Sigmoid colon (tissue), 7 donors: ENCODE measurements at places on chromosomes 13 and 19. TPM values are rescaled to one million over a fixed set of nuclear protein-coding genes. Genes with fewer than 3 reads are reported as not detected.

DNA sequence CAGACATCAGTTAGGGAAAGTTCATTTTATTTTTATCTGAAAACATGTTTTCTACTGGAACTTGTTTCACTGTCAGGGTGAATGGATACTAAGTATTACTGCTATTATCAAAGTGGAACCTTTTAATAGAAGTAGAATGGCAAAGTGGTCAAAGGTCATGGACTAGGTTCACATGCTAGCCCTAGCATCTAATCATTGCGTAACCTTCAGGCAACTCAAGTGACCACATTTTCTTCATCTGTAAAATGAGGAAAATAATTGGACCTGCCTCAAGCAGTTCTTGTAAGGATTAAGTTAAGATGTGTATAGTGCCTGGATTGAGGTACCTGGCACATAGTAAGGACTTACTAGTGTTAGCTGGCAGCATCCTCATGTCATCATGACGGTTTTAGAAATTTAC lies 5.0 kb downstream of the ZFP28 start:
- peaks cover 33% of the 10 kb centered on the region for H3K36me3 ChIP-seq
- H3K4me3 ChIP-seq, result no peak overlapping the region
- peaks cover 15% of the 10 kb centered on the region for H3K4me1 ChIP-seq
- H3K27me3 ChIP-seq, result no peaks in the 10 kb centered on the region
- DNase-seq, result no peak

- H3K4me3 ChIP-seq, result no peak overlapping the region
- H3K36me3 ChIP-seq, result no peaks in the 10 kb centered on the region
- no peak overlapping the region for H3K27ac ChIP-seq
Observed at GRCh38 chr13:68736961-68737360, 1370.7 kb upstream of the ATXN8OS start.

- H3K4me1 ChIP-seq, result no peaks in the 10 kb centered on the region
- DNase-seq, result peak; percentile 60
- no peak overlapping the region for H3K4me3 ChIP-seq
- no peak overlapping the region for H3K27ac ChIP-seq
- H3K36me3 ChIP-seq, result peaks cover 71% of the 10 kb centered on the region
- H3K27me3 ChIP-seq, result no peaks in the 10 kb centered on the region
Observed at GRCh38 chr19:44990459-44990858, 10.8 kb upstream of the RELB start.

- peaks cover 31% of the 10 kb centered on the region for H3K36me3 ChIP-seq
- no peak overlapping the region for H3K4me3 ChIP-seq
- no peak for DNase-seq
- H3K27me3 ChIP-seq, result peaks cover 16% of the 10 kb centered on the region
- peaks cover 10% of the 10 kb centered on the region for H3K4me1 ChIP-seq
Observed at GRCh38 chr19:19274716-19275565, 1.8 kb upstream of the TM6SF2 start.

- H3K27ac ChIP-seq, result no peak overlapping the region
- H3K27me3 ChIP-seq, result no peaks in the 10 kb centered on the region
- no peak for DNase-seq
- H3K4me3 ChIP-seq, result no peak overlapping the region
Observed at GRCh38 chr19:36460046-36460445, 29.3 kb downstream of the ZNF566 start.

GRCh38 chr19:11400798-11401197 lies 16.7 kb upstream of the EPOR start:
- H3K27ac ChIP-seq, result no peak overlapping the region
- H3K27me3 ChIP-seq, result peaks cover under 1% of the 10 kb centered on the region
- H3K36me3 ChIP-seq, result no peaks in the 10 kb centered on the region
- no peak overlapping the region for H3K4me3 ChIP-seq

GRCh38 chr13:74868049-74868448 lies 613.9 kb downstream of the TBC1D4 start:
- no peaks in the 10 kb centered on the region for H3K4me1 ChIP-seq
- no peak overlapping the region for H3K27ac ChIP-seq
- H3K27me3 ChIP-seq, result no peaks in the 10 kb centered on the region
- no peaks in the 10 kb centered on the region for H3K36me3 ChIP-seq
- no peak overlapping the region for H3K4me3 ChIP-seq

GRCh38 chr19:50368649-50369570 lies 3.5 kb upstream of the NAPSA start:
- H3K27ac ChIP-seq, result peak overlapping the region; percentile 84
- peaks cover 5% of the 10 kb centered on the region for H3K4me1 ChIP-seq
- H3K27me3 ChIP-seq, result no peaks in the 10 kb centered on the region
- no peaks in the 10 kb centered on the region for H3K36me3 ChIP-seq

Gene ZNF285
- 3.9 TPM for total RNA-seq
